Activated effector memory CD4-positive, alpha-beta T cell treated with Interleukin-2 at 50 U/mL for 16 hours (primary cell): ENCODE measurements at places on chromosomes 1 and 21.

GRCh38 chr1:4366091-4366490 lies 288.3 kb upstream of the AJAP1 start:
- DNase-seq = no peak

DNA sequence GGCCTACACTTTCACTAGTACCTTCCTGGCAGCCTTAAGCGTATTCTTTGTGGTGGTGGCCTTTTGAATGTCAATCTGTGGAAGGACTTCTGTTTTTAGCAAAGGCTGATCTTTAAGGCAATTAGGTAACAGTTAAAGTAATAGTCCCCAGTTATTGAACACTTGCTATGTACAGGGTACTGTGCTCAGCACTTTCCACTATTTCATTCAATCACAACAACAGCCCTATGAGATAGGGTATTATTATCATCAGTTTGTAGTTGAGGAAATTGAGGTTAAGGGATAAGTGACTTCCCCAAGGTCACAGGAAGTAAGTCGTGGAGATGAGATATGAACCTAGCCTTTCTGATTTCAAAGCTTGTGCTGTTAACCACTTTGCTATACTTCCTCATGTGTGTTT lies 185.7 kb downstream of the ST6GALNAC3 start:
- DNase-seq = no peak

DNA sequence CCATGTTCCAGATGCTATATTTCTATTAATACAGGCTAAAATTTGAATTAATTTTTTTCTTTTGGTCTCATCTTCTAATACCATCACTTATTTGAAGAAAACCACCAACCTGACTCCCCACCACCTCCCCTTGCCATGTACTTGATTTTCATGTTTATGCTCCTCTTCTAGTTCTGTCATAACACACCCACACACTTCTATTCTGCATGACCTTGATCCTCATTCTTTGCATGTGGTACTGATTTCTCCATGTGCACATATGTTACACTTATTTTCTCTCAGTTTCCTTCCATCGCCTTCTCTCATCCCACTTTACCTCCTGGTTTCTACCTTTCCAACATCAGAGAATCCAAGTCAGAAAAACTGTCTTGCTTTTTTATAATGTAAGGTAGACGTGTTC lies 78.9 kb upstream of the ARID1A start:
- DNase-seq = no peak

DNA sequence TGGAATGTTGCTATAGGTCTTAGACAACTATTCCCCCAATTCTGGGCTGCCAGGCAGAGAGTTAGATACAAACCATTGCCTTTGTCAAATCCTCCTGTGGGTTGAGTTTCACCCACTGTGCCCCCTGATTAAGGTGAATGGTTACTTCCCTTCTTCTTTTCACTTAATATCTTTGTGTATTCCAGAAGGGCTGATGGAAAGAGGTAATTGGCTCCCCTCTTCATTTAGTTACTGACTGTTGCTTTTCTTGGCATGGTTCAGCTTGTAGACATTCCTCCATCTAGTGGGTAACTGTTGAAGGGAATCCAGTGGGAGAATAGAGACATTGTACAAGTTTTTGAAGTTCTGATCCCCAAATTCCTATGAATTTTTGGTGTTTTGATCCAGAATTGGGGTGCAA lies 43.8 kb upstream of the MACF1 start:
- no peak for DNase-seq

GRCh38 chr1:162728573-162728972 lies 61.9 kb upstream of the HSD17B7 start:
- no peak for DNase-seq

DNA sequence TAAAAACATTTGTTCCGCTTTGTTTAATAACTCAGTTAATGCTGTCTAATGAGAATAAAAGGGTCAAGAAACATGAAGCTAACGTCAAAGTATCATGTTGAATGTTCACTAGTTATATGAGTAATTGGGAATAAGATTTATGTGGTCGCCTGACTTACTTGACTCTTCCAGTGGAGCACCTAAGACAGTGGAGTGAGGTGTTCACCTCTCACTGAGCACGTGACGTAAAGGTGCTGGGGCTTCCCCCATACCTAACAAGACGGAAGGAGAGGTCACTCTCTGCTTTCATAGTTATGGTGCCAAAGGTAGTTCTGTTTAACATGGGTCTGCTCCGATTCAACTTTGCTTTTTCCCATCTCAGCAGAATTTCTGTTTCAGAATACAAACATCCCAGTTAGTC lies 686 bp downstream of the KMO start:
- no peak for DNase-seq

DNA sequence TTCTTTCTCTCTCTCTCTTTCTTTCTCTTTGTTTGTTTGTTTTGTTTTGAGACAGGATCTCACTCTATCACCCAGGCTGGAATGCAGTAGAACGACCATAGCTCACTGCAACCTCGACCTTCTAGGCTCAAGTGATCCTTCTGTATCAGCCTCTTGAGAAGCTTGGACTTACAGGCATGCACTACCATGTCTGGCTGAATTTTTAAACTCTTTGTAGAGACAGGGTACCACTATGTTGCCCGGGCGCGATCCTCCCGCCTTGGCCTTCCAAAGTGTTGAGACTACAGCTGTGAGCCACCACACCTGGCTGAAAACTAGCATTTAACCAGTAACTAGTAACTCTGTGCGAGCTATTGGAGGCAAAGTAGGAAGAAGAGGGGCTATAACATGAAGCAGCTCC lies 325.5 kb downstream of the ZP4 start:
- no peak for DNase-seq
